ENCODE measurements at places on chromosomes 7 and 10.
A peak's percentile ranks its signal among the peaks of the same experiment; 100 is the strongest.

- no peak overlapping the region for H3K4me3 ChIP-seq
- no peak overlapping the region for H3K27ac ChIP-seq
- no peaks in the 10 kb centered on the region for H3K4me1 ChIP-seq
- H3K36me3 ChIP-seq = no peaks in the 10 kb centered on the region
- no peak for DNase-seq
Measured at GRCh38 chr7:25722856-25723255, 429.1 kb upstream of the NFE2L3 start.

DNA sequence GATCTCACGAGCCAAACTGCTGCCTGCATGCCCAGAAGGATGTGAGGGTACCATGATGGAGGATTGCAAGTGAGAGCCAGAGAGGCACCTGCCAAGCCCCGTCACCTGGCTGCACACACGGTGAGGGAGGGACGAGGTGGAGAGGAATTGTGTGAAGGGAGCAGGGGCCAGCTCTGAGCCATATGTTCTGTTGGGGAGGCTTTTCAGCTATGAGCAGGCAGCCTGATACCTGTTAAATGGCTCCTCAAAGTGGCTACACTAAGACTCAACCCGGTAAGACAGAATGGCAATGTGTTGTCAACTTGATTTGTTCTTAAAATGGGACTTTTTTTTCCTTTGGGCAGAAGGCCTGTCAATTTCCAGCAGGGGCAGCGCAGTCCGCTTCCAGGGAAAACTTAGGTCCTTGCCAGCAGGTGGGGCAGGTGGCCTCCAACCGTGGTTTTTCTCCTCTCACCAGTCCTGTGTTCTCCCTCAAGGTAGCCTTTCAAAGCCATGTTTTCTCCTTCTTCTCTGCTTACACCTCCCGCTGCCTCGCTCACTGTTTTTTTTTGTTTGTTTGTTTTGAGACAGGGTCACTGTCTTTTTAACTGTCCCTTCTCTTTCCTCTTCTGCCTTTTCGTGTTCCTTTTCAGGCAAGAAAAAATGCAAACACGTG lies 57.7 kb upstream of the ZNRF2 start:
- no peaks in the 10 kb centered on the region for H3K27me3 ChIP-seq
- H3K4me1 ChIP-seq = peaks cover 22% of the 10 kb centered on the region
- H3K36me3 ChIP-seq = no peaks in the 10 kb centered on the region
- peak overlapping the region; percentile 83 for H3K27ac ChIP-seq
- no peak for DNase-seq
- H3K4me3 ChIP-seq = no peak overlapping the region

DNA sequence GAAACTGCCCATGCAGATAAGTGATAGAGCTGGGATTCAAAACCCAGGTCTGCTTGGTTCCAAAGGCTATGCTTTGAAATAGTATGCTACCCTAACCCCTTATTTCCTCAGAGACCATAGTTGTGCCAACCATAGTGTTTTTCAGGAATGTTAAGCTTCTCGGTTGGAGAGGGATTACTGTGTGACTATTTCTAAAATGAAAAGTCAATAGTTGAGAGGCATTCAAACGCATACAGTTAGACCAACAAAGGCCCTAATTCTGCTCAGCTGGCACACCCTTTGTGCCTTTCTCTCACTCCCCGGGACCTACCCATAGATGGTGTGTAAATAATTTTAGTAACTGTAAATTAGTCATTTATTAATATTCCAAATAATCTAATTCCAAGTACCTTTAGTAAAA lies 64.6 kb upstream of the RNF148 start:
- no peak overlapping the region for H3K27ac ChIP-seq
- H3K36me3 ChIP-seq = no peaks in the 10 kb centered on the region
- no peak overlapping the region for H3K4me3 ChIP-seq
- no peaks in the 10 kb centered on the region for H3K27me3 ChIP-seq

- no peaks in the 10 kb centered on the region for H3K4me1 ChIP-seq
- no peaks in the 10 kb centered on the region for H3K27me3 ChIP-seq
- H3K4me3 ChIP-seq = no peak overlapping the region
- no peak for DNase-seq
- no peaks in the 10 kb centered on the region for H3K36me3 ChIP-seq
- H3K27ac ChIP-seq = no peak overlapping the region
Measured at GRCh38 chr10:126508535-126509040, 120.3 kb upstream of the ADAM12 start.

DNA sequence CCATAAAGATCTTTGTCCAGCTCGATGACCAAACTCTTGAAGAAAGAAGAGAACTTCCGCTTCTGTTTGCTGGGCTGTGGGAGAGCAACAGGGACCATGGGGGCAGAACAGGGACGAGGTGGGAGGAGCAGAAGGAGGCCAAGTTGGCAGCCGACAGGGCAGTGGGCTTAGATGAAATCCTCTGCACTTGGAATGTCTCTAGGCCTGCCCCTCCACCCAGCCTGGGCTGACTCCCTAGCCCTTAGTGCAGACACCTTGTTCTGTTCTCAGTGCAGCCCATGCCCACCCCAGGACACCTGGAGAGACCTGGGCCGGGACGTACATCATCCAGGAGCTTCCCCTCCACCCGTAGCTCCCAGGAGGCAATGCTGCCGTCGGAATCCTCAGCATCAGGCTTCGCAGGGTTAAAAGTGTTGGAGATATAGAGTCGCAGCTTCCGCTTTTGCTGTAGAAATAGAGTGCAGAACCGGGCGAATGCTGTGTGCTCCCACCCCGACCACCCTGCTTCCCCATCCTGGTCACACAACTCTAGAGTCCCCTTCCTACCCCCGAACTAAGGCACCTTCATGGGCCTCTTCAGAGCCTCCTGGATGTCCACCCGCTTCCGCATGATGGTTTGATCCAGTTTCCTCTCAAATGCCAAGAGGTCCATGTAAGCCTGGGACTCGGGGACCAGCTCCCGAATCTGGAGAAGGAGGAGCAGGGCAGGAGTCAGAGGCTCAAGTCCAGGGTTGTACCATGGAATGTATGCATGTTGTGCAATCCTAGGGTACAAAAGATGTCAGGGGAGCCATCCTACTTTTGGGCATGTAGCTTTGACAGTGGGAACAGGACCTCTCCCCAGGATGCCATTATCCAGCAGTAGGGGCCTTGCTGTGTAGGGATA lies 6.1 kb downstream of the SMARCD3 start:
- H3K4me3 ChIP-seq = no peak overlapping the region
- H3K27me3 ChIP-seq = no peaks in the 10 kb centered on the region
- no peak overlapping the region for H3K27ac ChIP-seq
- peaks cover 40% of the 10 kb centered on the region for H3K4me1 ChIP-seq
- DNase-seq = no peak

GRCh38 chr7:131293018-131293417 lies 34.7 kb upstream of the MKLN1 start:
- peak overlapping the region; percentile 30 for H3K27ac ChIP-seq
- H3K36me3 ChIP-seq = no peaks in the 10 kb centered on the region
- peaks cover 12% of the 10 kb centered on the region for H3K4me1 ChIP-seq
- H3K27me3 ChIP-seq = no peaks in the 10 kb centered on the region

DNA sequence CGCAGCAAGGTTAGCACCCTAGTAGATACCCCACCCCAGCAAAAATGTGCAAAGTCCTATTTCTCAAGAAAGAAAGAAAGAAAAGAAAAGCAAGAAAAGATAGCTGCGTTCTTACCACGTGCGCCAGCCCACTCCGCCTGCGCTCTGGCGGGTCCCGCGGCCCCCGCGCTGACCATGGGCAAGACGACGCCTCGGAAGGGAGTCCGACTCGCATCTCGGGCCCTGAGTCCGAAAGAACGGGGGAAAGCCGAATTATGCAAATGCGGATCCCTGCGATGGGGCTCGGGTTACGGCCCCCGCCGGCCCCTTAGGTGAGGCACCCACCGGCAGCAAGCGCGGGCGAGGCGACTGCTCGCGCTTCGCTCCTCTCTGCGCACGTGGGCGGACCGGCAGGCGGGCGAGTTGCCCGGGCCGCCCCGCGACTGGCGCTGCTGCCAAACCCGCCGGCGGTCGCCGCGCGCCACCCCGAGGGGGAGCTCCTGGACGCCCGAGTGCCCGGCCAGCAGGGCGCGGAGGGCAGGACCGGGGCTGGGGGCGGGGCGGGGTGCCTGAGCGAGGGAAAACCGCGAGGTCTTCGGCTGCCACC lies 2.4 kb upstream of the EGR2 start:
- H3K4me3 ChIP-seq = peak overlapping the region; percentile 95
- no peaks in the 10 kb centered on the region for H3K36me3 ChIP-seq
- H3K27me3 ChIP-seq = no peaks in the 10 kb centered on the region
- peaks cover 44% of the 10 kb centered on the region for H3K4me1 ChIP-seq

All from thoracic aorta (tissue), 2 donors.